ENCODE measurements at places on chromosomes 5 and 9. TPM values are rescaled to one million over a fixed set of nuclear protein-coding genes. Genes with fewer than 3 reads are reported as not detected.

- DNase-seq, result no peak
- peaks cover 6% of the 10 kb centered on the region for H3K36me3 ChIP-seq
- H3K4me1 ChIP-seq, result peaks cover 5% of the 10 kb centered on the region
- no peak overlapping the region for H3K27ac ChIP-seq
- H3K4me3 ChIP-seq, result no peak overlapping the region
Measured at GRCh38 chr5:123086376-123087055, 2.5 kb upstream of the PRDM6 start.

DNA sequence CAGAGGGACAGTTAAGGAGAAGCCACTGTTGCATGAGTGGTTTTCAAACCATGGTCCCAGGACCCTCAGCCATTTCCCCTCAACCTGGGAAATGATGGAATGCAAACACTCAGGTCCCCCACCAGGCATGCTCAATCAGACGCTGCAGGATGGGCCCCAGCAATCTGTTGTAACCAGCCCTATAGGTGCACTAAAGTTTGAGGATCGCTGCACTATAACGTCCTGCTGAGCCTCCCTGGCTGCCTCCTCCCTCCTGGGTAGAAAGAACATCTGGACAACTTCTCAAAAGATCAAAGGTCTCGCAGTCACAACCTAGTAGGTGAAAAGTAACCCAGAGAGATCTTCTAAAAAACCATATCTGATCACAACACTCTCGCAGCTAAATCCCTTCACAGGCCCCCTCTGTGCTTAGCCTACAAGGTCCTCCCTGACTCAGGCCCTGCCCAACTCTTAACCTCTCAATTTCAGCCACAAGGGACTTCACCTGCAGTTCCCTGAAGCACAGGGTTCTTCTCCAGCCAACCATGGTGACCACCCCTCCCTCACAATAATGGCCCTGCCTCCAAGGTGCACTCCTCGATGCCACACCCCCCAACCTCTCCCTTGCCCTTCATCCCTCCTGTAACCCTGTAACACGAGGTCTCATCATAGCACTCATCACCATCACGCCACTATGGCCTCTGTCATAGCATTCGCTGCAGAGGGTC, 3.5 kb downstream of the SHB start:
- peaks cover 21% of the 10 kb centered on the region for H3K4me1 ChIP-seq
- peaks cover 11% of the 10 kb centered on the region for H3K27me3 ChIP-seq
- no peak overlapping the region for H3K27ac ChIP-seq
- no peaks in the 10 kb centered on the region for H3K36me3 ChIP-seq

- H3K27ac ChIP-seq, result no peak overlapping the region
- H3K27me3 ChIP-seq, result peaks cover 18% of the 10 kb centered on the region
- DNase-seq, result no peak
- no peaks in the 10 kb centered on the region for H3K4me1 ChIP-seq
- H3K36me3 ChIP-seq, result no peaks in the 10 kb centered on the region
- H3K4me3 ChIP-seq, result no peak overlapping the region
Measured at GRCh38 chr5:107040907-107041306, 629.8 kb downstream of the EFNA5 start.

DNA sequence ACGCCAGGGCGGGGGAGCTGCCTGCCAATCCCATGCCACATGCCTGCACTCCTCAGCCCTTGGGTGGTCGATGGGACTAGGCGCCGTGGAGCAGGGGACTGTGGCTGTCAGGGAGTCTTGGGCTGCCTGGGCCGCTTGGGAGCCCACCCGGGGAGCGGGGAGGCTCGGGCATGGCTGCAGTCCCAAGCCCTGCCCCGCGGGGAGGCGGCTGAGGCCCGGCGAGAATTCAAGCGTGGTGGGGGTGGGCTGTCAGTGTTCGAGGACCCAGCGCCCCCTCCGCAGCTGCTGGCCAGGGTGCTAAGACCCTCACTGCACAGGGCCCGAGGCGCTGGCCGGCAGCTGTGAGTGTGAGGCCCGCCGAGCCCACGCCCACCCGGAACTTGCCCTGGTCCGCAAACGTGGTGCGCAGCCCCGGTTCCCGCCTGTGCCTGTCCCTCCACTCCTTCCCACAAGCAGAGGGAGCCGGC, 83.2 kb upstream of the DMRTA1 start:
- H3K36me3 ChIP-seq, result peaks cover 6% of the 10 kb centered on the region
- no peak overlapping the region for H3K4me3 ChIP-seq
- no peak for DNase-seq
- no peaks in the 10 kb centered on the region for H3K27me3 ChIP-seq
- H3K4me1 ChIP-seq, result no peaks in the 10 kb centered on the region

LHFPL2 gene
- 1.8 TPM for total RNA-seq

MROH2B gene
- not detected for total RNA-seq

KCNMB1 gene
- not detected for total RNA-seq

SLC36A3 gene
- not detected for total RNA-seq

PAPPA gene
- not detected for total RNA-seq
